ENCODE measurements at places on chromosomes 13 and 19. TPM values are rescaled to one million over a fixed set of nuclear protein-coding genes. Genes with fewer than 3 reads are reported as not detected.

DNA sequence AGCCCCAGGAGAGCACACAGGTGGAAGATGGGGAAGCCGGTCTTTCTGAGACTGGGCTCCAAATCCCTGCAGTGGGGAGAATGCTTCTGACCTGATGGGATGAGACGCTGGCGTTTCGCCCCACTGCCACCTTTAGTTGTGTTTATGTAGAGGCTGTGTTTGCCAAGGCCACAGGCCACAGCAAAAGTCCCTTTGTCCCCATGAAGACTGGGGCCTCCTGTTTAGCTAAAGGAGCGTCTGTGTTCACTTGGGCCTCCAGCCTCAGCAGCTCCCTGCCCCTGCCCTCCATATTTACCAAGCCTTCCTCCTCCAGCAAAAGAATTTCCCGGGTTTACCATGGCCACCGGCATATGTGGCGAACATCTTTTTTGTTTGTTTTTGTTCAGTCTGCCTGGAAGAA lies 10.4 kb upstream of the KLK14 start:
- DNase-seq: no peak

GRCh38 chr13:36294096-36294495 lies 3.5 kb downstream of the CCDC169 start:
- DNase-seq: no peak

DNA sequence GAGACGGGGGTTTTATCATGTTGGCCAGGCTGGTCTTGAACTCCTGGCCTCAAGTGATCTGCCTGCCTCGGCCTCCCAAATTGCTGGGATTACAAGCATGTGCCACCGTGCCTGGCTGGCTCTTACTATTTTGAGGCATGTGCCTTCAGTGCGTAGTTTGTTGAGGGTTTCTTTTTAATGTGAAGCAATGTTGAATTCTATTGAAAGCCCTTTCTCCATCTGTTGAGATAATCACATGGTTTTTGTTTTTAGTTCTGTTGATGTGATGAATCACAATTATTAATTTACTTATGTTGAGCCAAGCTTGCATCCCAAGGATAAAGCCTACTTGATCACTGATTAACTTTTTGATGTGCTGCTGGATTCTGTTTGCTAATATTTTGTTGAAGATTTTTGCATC lies 290.9 kb downstream of the KCNRG start:
- DNase-seq: no peak

- no peak for DNase-seq
Observed at GRCh38 chr13:50650592-50651504, 192.6 kb downstream of the DLEU7 start.

DNA sequence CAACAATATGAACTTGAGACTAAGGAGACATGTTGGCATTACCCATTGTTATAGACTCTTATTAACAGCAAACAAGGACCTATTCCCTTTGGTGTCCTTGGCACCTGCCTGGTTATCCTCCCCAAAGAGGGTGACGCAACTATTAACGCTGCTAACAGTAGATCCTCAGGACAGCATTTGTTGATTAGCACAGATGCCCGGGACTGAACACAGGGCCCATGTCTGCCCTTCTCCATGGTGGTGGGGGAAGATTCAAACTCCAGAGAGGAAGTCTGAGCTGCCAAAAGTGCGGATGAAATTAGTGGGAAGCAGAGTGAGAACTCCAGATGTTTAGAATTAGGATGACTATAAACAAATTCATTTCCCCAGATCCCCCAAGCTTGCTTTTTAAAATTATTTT lies 101.2 kb upstream of the RAP2A start:
- no peak for DNase-seq

DNA sequence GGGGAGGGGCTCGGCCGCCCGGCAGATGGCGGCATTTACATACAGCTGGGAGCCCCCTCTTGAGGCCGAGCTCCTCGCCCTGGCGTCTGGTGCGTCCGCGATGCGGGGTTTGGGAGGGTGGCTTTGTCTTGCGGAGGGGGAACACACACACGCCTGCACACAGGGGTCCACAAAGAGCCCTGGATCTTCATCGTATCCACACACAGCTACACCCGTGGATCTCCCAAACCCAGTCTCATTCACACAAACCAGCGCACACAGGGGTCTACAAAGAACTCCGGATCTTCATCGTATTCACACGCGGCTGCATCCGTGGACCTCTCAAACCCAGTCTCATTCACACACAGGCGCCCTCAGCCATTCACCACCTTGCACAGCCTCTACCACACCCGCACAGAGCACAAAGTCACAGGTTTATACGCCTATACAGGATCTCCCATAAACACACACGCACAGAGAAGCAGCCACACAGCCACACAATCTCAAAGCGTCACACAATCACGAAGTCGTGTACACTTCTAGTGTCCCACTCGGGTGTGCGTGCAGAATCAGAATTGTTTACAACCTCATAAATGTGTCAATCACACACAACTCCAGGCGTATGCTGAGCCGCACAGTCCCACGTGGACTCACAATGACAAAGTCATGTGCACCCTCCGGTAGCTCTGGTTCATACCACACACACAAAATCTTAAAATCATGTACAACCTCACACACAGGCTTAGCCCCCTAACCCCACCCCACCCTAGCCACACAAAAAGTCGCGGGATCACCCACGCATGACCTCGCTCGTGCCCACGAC lies 550 bp upstream of the DLL3 start:
- DNase-seq: no peak

DNA sequence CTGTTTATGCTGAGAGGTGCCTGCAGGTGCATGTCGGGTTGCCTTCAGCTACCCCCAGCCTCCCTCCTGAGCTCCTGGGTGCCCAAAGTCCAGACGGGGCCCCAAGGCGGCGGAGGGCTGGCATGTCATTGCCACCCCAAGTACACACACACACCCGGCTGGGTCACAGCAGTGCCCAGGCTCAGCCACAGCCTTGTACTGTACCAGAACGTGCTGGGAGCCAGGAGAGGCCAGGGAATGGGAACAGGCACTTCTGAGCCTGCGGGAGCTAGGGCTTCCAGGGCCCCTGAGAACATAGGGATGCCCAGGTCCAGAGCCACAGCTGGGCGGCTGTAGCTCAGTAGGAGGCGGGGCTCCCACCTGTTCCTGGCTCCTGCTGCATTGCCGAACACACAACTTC lies 51.0 kb upstream of the MAB21L1 start:
- no peak for DNase-seq

DNA sequence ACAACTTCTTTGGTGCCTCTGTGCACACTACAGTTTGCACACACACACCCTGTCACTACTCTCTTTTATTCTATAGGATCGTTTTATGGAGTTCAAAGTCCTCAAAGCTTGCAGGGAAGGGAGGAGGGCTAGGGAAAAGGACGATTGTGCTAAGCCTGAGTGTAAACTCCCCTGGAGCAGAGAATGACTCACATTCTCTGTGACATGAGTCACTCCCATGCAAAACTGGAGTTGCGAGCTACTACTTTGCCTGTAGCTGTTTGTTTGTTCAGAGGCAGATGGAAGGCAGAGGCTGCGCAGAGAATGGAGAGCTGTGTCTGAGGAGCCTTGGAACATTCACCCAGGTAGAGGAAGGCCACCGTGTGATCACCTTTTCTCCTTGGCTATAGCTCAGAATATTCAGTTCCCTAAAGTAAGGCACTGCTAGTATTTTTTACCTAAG lies 80.5 kb upstream of the MBNL2 start:
- no peak for DNase-seq

DNA sequence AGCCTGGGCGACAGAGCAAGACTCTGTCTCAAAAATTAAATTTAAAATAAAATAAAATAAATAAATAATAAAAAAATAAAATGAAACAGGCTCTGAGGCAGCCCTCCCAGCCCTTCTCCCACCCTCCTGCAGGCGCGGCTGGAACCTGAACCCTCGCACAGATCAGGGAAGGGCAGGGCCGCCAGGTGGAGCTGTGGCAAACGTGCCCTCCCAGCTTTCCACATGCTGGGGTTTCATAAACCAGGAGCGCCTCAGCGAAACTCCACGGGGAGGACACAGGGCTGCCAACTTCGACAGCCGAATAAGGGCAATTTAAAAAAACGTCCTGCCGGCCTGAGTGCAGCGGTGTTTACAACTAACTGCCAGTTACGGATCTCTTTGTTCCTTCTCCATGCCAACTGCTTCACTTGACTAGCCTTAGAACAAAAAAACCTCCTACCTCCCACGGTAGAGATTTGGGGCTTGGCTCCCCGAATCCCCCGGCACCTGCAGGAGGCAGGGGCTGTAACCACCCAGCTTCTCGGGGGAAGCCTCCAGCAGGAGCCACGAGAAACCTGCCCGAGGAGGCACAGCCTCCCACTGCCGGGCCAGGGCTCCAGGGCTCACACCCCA lies 15.9 kb downstream of the ZNF787 start:
- DNase-seq: peak; percentile 64

Gene LCP1
- total RNA-seq: 965 TPM

Measured in activated naive CD8-positive, alpha-beta T cell treated with anti-CD3 and anti-CD28 coated beads, Interleukin-2, amount 10 ng/mL, durations not matched to agents 7 days and 5 days (primary cell).